ENCODE measurements at places on chromosomes 4 and X.
A peak's percentile ranks its signal among the peaks of the same experiment; 100 is the strongest.

GRCh38 chrX:136643243-136643642 lies 4.7 kb upstream of the CD40LG start:
- no peak for DNase-seq

DNA sequence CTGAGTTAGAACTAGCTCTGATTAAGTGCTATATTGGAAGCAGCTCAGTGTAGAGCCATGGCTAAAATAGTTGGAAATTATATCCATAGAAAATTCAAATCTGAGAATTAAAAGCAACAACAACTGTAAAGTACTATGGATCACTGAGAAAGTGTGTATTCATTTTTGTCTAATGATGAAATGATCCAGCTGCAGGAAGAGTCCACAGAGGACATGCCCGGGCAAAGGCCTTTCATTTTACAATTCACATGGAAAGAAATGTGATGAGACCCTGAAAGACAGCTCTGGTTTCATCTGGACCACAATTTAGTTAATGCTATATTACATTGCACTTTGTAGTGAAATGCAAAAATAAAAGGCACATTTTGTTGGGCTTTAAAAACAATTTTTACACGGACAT lies 196.8 kb upstream of the FAT1 start:
- DNase-seq, result no peak

DNA sequence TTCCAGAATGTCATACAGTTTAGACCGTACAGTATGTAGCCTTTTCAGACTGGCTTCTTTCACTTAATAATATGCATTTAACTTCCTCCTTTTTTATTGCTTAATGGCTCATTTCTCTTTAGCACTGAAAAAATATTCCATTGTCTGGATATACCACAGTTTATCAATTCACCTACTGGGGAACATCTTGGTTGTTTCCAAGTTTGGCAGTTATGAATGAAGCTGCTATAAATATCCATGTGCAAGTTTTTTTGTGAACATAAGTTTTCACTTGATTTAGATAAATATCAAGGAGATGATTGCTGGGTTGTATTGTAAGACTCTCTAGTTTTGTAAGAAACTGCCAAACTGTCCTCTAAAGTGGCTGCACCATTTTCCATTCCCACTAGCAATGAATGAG lies 375.5 kb downstream of the PCDH18 start:
- DNase-seq, result no peak

- DNase-seq, result peak; percentile 37
Observed at GRCh38 chr4:70722199-70722791, 531 bp downstream of the RUFY3 start.

GRCh38 chr4:148164557-148164956 lies 277.7 kb downstream of the NR3C2 start:
- DNase-seq, result no peak

GRCh38 chrX:105006996-105007395 lies 213.5 kb downstream of the TEX13A start:
- DNase-seq, result no peak

- DNase-seq, result no peak
Observed at GRCh38 chrX:47814851-47815250, 21.9 kb upstream of the ZNF81 start.

DNA sequence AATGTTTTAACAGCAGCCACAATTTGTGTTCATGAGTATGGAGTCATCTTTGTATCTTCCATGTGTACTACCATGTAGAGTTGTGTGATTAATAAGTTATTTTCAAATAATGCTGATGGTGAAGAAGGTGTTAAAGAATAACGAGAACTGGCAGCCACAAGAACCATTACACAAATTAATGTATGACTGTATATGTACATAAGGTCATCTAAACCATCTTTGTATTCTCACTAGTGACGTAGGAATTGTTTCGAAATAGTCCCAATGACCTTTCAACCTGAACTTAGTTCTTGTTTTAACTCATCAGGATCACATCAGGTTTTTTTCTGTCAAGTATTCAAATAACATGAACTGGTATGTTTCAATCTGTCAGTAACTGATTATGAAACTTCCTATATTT lies 48.3 kb upstream of the NOCT start:
- DNase-seq, result no peak

- DNase-seq, result no peak
Observed at GRCh38 chrX:101482296-101482695, 3.0 kb upstream of the ARMCX4 start.

DNA sequence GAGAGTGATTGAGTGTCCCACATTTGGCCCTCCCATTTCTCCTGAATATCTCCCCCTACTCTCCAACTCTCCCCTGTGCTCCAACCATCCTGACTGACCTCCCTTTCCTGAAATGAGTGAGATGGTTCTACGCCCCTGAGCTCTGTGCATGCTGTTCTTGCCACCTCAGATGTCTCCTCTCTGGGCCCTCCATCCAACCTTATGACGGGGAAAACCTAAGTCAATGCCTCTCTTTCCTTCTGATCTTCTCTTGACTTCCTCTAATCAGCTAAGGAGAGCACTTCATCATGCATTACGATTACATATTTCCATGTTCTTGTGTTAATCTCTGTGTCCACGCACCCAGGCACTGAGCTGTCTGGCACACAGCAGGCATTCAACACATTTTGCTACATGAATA lies 1.1 kb upstream of the TNIP3 start:
- DNase-seq, result no peak

GRCh38 chr4:52850406-52851124 lies 11.6 kb upstream of the RASL11B start:
- no peak for DNase-seq

GRCh38 chr4:52822583-52822971 lies 39.5 kb upstream of the RASL11B start:
- DNase-seq, result no peak

- no peak for DNase-seq
Observed at GRCh38 chrX:154784149-154784995, 20.9 kb downstream of the MPP1 start.

DNA sequence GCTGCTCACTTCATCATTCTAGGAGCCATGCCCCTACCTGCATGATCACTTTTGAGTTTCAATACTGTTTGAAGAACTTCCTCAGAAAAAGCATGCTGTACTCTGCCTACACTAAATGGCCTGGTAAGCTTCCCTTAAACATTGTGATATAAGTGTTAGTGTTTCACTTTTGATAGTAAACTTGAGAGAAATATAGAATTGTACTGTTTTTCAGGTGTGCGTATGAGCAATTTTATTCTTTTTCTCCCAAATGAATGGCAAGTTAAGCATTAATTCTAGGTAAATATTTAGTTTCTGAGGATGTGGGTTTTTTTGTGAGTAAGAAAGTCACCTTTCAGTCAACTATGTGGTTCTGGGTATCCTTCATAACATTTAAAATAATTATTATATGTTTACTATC lies 484.5 kb downstream of the IL15 start:
- DNase-seq, result no peak

- no peak for DNase-seq
Observed at GRCh38 chrX:23981711-23982110, 45.3 kb downstream of the KLHL15 start.

- DNase-seq, result no peak
Observed at GRCh38 chrX:46637938-46638337, 64.4 kb downstream of the CHST7 start.

GRCh38 chr4:147955827-147956558 lies 224.1 kb downstream of the ARHGAP10 start:
- no peak for DNase-seq

- DNase-seq, result no peak
Observed at GRCh38 chrX:36568946-36569345, 439.2 kb upstream of the FAM47C start.

DNA sequence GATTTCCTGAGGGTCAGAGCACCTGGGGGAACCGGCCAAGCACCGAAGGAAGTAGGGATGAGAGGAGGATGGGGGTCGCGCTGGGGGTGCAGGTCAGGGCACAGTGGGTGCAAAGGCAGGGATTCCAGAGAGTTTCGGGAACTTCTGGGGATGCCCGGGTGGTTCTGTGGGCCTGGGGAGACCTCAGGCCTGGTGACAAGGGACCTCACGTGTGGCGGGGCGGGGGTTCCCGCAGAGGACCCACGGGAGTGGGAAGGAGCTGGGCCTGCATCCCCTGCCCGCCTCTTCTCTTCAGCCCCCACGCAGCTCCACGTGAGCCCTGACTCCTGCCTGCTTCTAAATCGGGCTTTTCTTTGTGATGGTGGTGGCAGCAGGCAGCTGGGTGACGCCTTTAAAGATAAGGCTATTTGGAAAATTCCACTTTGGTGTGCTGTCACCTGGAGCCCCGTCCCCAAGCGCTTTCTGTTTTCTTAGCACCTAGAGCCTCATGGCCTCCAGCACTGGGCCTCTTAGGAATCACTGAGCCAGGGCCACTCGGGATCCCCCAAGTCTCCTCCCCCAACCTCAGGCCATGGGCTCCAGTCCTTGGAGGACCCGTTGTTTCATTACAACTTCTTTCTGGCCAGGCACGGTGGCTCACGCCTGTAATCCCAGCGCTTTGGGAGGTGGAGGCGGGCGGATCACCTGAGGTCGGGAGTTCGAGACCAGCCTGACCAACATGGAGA lies 7.1 kb upstream of the TBC1D14 start:
- no peak for DNase-seq

- no peak for DNase-seq
Observed at GRCh38 chr4:30753316-30753715, 33.1 kb downstream of the PCDH7 start.

GRCh38 chr4:22483551-22483981 lies 32.3 kb downstream of the ADGRA3 start:
- DNase-seq, result no peak

DNA sequence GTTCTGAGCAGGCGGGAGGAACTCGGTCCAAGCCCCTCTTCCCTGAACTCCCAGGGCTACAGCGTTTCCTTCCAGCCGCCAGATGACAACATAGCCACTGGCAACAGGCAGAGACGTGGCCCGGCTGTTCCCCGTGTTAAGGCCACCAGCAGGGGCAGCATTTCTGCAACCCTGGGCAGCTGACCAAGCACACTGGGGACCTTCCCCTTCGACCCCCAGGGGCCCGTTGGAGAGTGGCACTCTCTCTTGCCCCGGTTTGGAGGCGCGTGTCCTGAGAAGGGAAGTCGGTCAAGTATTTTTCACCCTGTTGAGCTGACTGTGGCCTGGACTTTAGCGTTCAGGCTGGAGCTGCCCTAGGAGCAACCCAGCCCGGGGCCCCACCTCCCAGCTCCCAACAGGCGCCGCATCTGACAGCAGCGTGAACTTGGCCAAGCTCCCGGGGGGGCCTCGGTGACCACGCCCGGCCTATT lies 37.6 kb downstream of the ZBTB49 start:
- DNase-seq, result no peak

DNA sequence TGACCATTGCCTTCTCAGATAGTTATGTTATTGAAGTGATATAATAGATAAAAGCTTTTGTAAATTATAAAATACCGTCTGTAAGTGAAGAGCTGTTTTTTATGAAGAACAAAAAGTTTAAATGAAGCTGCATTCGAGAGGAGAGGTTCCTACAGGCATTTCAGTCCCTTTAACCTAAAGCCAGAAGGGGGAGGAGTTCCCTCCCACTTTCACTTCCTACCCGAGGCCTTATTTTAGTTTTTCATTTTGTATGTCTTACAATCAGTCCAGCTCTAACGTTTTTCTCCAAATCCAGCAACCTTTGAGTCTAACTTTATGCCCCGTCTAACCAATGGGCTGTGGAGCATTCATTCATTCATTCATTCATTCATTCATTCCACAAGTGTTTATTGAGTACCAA lies 16.5 kb upstream of the SOX3 start:
- DNase-seq, result no peak

- no peak for DNase-seq
Observed at GRCh38 chr4:65302145-65302544, 368.1 kb downstream of the EPHA5 start.

DNA sequence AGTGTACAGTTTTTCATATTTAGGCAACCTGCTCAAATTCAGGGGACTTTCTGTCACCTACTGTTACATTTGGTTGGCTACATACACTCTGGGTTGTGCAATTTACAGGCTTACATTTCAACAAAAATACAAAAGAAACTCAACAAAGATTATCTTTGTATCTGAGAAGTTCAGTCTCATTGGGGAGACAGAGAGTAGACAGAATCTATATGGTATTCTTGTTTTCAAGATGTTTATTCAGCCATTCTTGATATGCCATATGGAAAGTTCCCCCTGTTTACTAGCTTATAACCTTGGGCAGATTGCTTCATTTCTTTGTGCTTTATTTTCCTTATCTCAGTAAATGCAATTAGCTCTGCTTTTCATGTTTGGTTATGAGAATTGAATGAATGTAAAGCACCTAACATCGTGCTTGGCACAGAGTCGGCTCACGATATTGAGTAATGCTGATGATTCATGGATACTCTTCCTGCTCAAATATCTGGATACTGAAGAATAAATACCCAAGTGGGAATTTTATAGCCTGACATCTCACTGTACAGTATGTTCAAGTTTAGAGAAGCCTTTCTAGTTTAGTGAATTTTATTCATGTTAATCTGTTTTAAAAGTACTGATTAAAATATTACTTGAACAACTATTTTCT lies 96.5 kb upstream of the PACRGL start:
- no peak for DNase-seq

GRCh38 chrX:20521222-20521621 lies 254.5 kb upstream of the RPS6KA3 start:
- no peak for DNase-seq

DNA sequence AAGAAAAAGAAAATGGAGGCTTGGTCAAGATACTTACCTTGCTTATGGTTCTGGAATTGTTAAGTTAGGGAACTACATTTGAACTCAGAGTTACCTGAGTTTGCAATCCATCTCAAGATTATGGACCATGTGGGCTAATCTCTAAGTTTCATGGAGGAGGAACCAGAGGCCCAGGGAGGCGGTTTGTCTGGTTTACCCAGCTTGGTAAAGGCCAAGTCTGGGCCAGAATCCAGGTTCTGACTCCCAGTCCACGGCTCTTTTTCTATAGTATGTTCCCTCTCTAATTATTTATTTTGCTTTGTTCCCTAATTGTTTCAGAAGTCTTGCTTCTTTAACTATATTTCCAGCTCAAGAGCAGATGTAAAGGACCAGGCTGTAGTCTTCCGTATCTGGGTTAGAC lies 168.1 kb downstream of the FRAS1 start:
- DNase-seq, result no peak

- DNase-seq, result no peak
Observed at GRCh38 chr4:52588097-52588496, 71.0 kb downstream of the USP46 start.

- DNase-seq, result no peak
Observed at GRCh38 chr4:75142850-75143249, 209.9 kb downstream of the PARM1 start.

DNA sequence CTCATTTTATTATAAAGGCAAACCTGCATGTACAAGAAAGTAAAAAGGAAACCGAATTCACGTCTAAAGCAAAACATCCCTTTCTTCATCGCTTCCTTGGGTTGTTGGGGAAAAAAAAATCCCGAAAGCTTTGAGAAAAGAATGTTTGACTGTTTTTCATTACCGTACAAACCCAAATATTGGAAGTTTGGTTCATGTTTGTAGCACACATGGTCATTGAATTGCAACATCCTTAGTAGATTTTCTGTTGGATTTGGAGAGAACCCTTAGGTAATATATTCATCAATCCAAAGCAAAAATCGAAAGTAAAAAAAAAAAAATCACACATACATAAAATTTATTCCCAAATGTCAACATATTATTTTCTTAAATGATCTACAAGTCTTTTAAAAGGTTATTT lies 420.3 kb downstream of the MAPK10 start:
- DNase-seq, result no peak
